ENCODE measurements at places on chromosomes 13 and 19.

DNA sequence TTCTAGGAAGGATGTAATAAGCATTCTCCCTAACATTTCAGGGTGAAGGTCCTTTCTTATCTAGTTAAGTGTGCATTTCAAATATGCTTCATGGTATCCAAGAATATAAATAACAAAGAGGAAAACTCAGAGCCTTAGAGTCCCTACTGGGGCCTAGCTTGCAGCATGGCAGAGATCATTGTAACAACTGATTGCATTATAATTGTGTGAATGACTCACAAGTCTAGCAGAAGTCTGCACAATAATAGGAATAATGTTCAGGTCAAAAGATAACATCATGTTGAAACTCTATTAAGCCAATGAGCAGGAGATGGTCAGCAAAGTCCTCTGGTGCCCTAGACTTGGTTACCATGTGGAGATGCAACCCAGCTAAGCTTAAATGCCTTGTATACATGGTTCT is 3.4 kb downstream of the POSTN start:
- H3K4me1 ChIP-seq: no peaks in the 10 kb centered on the region
- H3K4me3 ChIP-seq: no peak overlapping the region
- no peaks in the 10 kb centered on the region for H3K27me3 ChIP-seq
- H3K36me3 ChIP-seq: no peaks in the 10 kb centered on the region
- H3K27ac ChIP-seq: no peak overlapping the region

DNA sequence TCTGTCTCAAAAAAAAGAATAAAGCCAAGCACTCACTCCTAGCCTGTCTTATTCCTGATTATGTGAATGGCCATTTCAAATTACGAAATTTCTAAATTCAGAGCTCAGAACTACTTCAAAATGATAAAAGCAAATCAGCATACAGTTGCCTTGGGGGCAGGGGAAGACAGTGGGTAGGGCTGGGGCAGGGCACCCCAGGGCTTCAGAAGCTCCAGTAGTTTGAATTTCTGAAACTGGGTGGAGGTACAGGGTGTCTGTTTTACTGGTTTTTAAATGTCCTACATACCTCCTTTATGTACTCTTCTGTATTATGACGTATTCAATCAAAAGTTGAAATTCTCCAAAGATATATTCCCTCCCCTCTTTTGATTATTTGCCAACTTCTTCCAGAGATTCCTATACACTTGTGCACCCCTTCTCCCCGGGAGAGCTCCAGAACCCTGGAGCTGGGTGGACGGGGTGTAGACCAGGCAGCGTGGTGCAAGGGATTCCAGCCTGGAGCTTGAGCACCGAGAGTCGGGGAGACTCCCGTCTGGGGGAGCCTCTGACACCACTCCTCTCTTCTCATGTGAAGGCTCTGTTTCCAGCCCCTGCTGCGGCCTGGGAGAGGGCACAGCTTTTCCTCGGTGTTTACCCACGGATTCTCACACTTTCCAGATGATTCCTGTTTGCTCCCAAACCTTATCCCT is 84.7 kb upstream of the GPR183 start:
- peaks cover 7% of the 10 kb centered on the region for H3K36me3 ChIP-seq
- H3K4me1 ChIP-seq: peaks cover 15% of the 10 kb centered on the region
- H3K27me3 ChIP-seq: no peaks in the 10 kb centered on the region
- H3K4me3 ChIP-seq: no peak overlapping the region
- no peak for DNase-seq

GRCh38 chr19:8600816-8601215 is 9.7 kb downstream of the ADAMTS10 start:
- H3K36me3 ChIP-seq: peaks cover 35% of the 10 kb centered on the region
- no peak for DNase-seq
- H3K4me1 ChIP-seq: no peaks in the 10 kb centered on the region
- no peak overlapping the region for H3K4me3 ChIP-seq

GRCh38 chr13:91520952-91521351 is 122.5 kb downstream of the GPC5 start:
- H3K27me3 ChIP-seq: no peaks in the 10 kb centered on the region
- H3K27ac ChIP-seq: no peak overlapping the region
- no peaks in the 10 kb centered on the region for H3K36me3 ChIP-seq
- H3K4me3 ChIP-seq: no peak overlapping the region
- no peaks in the 10 kb centered on the region for H3K4me1 ChIP-seq

DNA sequence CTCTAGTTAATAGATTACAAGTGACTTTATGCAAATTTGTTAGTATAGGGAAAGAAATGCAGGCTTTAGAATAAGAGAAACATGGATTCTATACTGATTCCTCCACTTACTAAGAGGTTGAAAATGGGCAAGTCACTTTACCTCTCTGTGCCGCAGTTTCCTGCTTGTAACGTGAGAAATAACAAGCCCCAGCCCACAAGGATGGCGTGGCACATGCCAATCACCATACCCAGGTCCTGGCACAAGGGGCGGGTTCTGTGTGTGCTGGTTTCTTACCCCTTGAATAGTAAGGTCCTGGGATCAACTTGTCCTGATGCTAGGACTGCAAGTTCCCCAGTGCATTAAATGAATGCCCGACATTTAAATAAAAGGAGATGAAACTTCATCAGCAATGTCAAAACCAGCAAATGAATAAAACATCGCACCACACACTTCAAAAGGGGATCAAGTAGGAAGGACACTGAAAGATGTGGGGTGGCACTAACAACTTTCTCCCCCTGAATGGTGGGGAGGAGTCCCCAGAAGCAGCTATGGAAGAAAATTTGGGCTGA is 7.9 kb upstream of the SIGLEC9 start:
- no peaks in the 10 kb centered on the region for H3K27me3 ChIP-seq
- H3K4me1 ChIP-seq: peaks cover 46% of the 10 kb centered on the region
- peak overlapping the region; percentile 68 for H3K27ac ChIP-seq
- no peaks in the 10 kb centered on the region for H3K36me3 ChIP-seq
- no peak for DNase-seq

- H3K27me3 ChIP-seq: peaks cover 20% of the 10 kb centered on the region
- no peak for DNase-seq
- no peak overlapping the region for H3K27ac ChIP-seq
- H3K36me3 ChIP-seq: no peaks in the 10 kb centered on the region
- no peaks in the 10 kb centered on the region for H3K4me1 ChIP-seq
- no peak overlapping the region for H3K4me3 ChIP-seq
These were observed 201.9 kb downstream of the FGF9 start for GRCh38 chr13:21872795-21873194.

- no peak overlapping the region for H3K4me3 ChIP-seq
- H3K27ac ChIP-seq: no peak overlapping the region
- H3K4me1 ChIP-seq: no peaks in the 10 kb centered on the region
- no peak for DNase-seq
- H3K27me3 ChIP-seq: peaks cover 26% of the 10 kb centered on the region
These were observed 68.2 kb upstream of the LSM14A start for GRCh38 chr19:34104096-34104495.

DNA sequence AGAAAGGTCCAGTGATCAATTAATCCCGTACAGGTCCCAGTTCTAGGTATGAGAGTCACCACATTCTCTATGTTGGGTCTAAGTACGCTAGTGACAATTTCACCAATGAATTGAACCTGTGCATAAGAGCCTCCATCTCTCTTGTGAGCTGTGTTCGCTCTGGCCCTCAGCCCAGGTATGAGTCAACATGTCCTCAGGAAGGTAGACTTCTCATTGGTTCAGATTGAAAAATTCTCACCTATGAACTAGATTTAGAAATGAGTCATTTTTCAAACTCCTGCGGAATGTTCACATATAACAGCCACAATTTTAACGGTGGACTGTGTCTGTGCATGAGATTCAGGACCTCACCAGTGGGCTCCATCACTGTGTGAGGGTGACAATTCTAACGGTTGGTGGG is 12.7 kb upstream of the ZNF43 start:
- H3K36me3 ChIP-seq: peaks cover 19% of the 10 kb centered on the region
- H3K27me3 ChIP-seq: no peaks in the 10 kb centered on the region
- no peak overlapping the region for H3K4me3 ChIP-seq
- no peak for DNase-seq
- no peak overlapping the region for H3K27ac ChIP-seq

GRCh38 chr19:2201473-2202148 is 34.5 kb downstream of the PLEKHJ1 start:
- H3K27ac ChIP-seq: no peak overlapping the region
- peaks cover 10% of the 10 kb centered on the region for H3K4me1 ChIP-seq
- DNase-seq: no peak
- no peaks in the 10 kb centered on the region for H3K27me3 ChIP-seq
